Activated CD8-positive, alpha-beta memory T cell treated with anti-CD3 and anti-CD28 coated beads for 1 hour (primary cell): ENCODE measurements at places on chromosomes 12 and 14.
A peak's percentile ranks its signal among the peaks of the same experiment; 100 is the strongest.

DNA sequence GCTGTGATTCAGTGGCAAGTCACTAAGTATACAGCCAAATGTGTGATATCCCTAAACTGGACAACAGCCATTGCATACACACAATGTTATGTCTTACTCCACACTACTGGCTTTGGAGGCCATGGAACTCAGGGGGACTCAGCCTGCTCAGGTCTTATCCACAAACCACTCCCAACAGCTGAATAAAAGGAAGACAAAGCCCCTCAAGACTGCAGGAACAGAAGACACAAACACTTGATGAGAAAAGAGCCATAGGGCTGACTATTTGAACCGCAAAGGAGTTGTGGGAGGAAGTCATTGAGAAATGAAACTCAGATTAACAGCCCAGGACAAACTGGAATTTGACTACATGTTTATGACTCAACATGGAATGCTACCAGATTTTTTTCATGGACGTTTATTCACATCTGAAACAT, 40.9 kb downstream of the PTGER2 start:
- no peak for DNase-seq

- DNase-seq = no peak
Measured at GRCh38 chr12:57796996-57797395, 14.4 kb downstream of the TSFM start.

- no peak for DNase-seq
Measured at GRCh38 chr14:57018065-57018464, 207.8 kb upstream of the OTX2 start.

DNA sequence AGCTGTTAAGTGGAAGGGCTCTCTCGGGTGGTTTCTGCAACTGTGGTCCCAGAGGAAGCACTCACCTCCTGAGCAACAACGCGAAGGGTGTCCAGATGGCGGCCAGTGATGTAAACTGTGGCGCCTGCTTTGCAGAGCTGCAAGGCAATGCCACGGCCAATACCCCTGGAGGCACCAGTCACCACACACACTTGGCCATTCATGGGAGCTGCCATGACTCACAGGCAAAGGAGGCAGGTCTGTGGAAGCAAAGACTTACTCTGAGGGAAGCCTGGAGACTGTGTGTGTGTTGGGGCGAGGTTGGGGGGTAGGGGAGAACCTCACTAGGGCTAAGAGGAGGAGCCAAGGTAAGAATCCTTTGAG, 707 bp downstream of the DHRS1 start:
- DNase-seq = no peak

- no peak for DNase-seq
Measured at GRCh38 chr12:25775968-25776367, 182.5 kb upstream of the RASSF8 start.

DNA sequence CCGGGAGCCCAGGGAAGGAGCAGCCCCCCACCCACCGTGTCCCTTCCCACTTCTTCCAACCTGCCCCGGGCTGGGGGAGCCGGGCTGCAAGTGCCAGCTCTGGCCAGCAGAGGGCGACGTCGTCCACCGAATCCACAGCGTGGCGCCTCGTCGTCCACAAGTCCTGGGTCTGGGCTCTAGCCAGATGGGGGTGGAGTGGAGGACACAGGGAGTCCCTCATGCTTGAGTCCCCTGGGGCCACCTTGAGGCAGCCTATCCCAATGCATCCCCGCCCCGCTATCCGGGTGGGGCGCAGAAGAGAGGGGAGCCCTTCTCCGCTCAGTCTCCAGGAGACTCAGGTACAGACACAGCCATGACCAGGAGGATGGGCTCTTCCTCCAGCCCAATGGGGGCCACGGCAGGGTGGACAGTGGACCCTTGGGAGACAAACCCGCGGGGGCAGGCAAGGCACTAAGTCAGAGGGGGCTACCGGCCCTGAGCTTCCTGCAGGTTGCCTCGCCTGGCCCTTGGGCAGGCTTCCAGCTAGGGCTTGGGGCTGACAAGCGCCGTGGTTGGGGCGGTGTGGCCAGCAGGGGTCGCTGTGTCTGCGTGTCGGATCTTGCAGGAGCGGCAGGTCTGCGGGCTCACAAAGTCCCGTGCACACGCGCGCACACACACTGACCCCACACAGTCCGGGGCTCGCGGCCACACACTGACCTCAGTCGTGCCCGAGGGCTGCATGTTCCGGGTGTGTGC, 5.5 kb downstream of the AQP5 start:
- peak; percentile 89 for DNase-seq

DNA sequence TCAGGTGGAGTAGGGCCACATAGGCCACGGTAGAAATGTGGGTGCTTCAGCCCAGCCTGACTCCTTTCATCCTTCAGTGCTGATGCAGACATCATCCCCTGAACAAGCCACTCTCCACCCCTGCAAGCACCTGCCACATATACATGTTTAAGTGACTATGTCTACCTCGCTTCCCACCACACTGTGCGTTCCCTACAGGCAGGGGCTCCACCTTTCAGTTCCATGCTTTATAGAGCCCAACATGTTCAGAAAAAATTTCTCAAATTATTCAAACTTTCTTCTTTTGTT, 11.6 kb downstream of the SLC7A7 start:
- DNase-seq = no peak

GRCh38 chr14:75469606-75470237, 41.9 kb downstream of the JDP2 start:
- DNase-seq = no peak
